ENCODE measurements at places on chromosomes 16 and 17.

GRCh38 chr17:69030169-69030568, 30.6 kb downstream of the ABCA9 start:
- no peak for DNase-seq

GRCh38 chr16:50591800-50592771, 43.9 kb downstream of the NKD1 start:
- DNase-seq, result no peak

DNA sequence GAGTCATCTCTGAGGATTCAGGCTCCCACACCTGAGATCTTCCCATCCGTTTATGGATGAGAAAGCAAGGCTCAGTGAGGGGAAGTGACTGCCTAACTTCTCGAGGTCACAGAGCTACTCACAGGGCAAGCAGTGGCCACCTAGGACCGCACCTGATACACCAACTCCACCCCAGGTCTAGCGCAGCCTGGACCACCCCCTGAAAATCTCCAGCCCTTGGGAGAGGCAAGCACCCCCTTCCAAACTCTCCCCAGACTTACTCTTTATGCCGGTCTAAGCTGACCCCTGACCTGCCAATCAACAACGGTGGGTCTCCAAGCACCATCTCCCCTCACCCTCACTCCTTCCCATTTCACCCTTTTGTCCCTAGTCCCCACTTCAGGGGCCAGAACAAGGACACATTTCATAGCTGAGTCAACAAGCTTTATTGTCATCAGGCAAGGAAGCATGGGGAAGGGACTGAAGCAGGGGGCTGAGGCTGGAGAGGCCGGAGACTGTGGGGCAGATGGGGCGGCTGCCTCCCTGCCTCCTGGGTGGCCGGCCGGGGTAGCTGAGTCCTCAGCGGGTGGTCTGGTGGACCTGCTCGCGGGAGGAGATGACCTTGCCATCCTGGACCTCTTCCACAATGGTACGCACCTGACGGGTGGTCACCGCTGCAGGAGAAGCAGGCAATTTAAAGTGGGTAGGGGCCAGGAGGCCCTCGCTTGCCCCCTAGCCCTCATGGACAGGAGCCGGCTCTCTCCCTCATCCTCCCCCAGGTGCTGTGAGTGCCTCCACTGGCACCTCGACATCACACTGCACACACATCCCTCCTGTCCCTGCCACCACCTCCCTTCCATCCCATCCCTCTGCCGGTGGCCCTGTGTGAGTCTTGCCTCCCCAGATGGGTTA, 5.1 kb downstream of the KRT17 start:
- DNase-seq, result no peak

- DNase-seq, result no peak
These were observed 155.3 kb downstream of the RGS9 start for GRCh38 chr17:65292430-65292829.

- DNase-seq, result no peak
These were observed 31.2 kb downstream of the RPGRIP1L start for GRCh38 chr16:53672461-53672860.

Data from GM04503 (cell line).